ENCODE measurements at places on chromosomes 7 and 10.
A peak's percentile ranks its signal among the peaks of the same experiment; 100 is the strongest.

- no peak for DNase-seq
These were observed 40.4 kb downstream of the AUTS2 start for GRCh38 chr7:69638674-69639073.

DNA sequence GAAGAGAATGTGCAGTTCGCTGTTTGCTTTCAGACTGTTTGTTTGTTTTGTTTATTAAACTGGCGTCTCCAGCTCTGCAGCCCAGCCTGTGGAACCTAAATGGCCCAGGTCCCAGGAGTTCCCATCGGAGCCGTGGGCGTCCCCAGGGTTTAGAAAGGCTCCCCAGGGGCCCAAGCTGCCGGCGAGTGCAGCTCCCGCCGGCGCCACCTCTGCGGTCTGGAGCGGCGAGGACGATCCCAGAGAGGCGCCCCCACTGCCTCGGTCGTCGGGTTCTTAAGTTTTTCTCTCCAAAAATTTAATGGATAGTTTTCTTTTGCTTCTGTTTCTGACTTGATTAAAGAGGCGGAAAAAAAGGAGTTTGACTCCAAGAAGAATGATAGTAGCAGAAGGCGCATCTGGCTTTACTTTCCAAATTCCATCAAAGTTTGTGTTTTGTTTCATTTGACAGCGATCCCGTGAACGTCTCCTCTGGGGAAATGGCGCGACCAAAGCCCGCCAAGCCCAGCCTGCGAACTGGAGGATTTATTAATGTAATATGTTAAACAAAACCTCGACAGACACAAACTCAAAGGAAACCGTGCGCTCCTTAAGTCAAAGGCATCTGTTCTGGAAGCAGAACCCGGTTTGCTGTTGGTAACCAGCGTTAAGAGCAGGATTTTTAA lies 718 bp upstream of the FZD1 start:
- peak; percentile 19 for DNase-seq

DNA sequence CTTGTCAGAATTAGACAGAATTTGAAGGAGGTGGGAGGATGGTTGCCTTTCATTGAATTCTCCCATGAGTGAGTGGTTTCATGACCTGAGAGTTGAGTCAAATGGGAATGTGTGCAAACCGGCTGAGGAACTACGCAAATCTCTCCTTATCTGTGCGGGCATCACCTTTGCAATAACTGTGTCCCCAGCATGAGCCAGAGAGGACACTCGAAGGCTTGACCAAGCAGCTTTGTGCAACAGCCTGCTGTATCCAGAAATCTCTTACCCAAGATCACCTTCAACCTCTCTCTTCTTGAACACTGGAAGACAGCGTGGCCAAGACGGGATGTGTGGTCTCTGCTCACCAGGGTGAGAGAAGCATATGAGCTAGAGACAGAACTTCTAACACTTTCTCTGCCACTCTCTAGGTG lies 93.8 kb upstream of the IKZF1 start:
- peak; percentile 40 for DNase-seq

GRCh38 chr7:15684871-15685270 lies 1.6 kb downstream of the MEOX2 start:
- DNase-seq = no peak

DNA sequence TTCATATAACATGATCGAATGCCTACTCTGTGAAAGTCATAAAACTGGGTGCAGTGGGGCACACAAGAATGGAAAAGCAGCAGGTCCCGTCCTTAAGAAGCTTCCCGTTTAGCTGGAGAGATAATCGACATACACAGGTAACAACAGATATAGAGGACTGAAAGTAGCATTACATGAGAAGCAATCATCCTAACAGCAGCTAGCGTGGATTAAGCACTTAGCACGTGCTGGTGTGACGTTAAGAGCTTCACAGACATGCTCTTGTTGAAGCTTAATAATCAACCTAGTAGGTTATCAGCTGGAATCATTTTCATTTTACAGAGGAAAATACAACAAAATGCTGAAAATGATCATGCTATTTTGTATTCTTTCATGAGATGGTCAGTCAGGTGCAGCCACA lies 184.8 kb downstream of the GPAM start:
- DNase-seq = no peak

- no peak for DNase-seq
These were observed 498.9 kb upstream of the MGMT start for GRCh38 chr10:128967980-128968756.

GRCh38 chr10:20931156-20931795 lies 34.2 kb upstream of the NEBL start:
- no peak for DNase-seq

DNA sequence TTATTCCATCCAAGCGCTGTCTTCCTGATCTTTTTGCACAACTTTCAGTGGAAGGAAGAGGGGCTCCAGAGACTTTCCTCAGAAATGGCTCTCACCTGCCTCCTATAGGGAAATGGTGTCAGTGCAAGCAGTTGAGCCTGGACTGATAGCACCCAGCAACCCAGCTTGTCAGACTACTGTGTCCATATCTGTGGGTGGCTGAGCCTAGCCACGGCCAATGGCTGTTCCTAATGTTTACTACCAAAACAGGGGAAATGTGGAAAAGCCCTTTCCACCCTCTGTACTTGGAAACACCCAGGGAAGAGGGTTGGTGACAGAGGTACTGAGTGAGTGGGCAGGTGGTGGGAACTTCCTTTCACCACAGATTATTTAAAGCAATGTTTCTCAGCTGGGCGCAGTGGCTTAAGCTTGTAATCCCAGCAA lies 4.3 kb upstream of the YKT6 start:
- DNase-seq = peak; percentile 70

GRCh38 chr10:131065673-131066305 lies 245.7 kb downstream of the TCERG1L start:
- DNase-seq = no peak

DNA sequence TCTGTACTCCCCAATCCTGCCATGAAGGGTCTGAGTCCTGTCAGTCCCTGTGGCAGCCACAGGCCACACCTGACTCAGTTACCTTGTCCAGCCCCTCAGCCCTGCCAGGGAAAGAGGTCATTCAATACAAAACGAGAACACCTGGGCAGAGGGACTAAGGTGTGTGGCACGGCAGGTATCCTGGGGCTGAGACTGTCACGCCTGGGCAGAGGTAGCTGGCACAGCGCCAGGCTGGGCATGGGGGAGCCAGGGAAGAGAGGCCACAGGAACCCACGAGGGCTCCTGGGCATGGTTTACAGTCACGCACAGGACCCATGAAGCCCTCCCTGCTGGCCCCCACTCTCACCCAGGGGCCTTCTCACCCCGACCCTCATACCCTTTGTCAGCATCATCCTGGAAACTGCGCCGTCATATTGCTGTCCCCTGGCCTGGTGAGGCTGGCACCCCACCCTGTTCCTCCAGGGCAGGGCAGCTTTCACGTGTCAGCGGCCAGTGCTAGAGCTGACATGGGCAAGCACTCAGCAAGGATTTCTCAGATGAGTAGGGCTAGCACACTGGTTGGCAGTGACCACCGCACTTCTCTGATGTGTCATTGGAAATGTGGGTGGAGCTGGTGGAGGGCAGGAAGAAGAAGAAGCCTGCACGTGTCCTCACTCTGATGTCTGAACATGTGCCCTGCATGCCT lies 42.7 kb downstream of the LRRC18 start:
- no peak for DNase-seq

- DNase-seq = no peak
These were observed 139.6 kb downstream of the LYZL1 start for GRCh38 chr10:29428486-29428885.

- no peak for DNase-seq
These were observed 985 bp upstream of the CYTH3 start for GRCh38 chr7:6273380-6273837.

DNA sequence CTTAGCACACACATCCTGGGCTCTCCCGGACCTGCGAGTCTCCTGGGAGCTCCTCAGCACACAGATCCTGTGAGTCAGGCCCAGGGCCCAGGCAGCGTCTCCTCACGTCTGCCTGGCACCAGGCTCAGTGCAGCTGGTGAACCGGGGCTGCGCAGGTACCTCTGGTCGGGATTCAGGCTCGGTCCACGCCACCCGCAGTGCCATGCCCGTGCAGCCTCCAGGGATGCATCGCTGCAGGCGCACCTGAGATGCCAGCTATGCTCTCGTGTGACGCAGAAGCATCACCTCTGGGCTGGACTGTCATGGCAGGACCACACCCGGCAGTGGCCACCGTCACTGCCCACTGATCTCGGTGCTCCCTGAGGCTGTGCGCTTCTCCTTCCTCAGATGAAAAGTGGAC lies 52.0 kb downstream of the NKX6-2 start:
- no peak for DNase-seq

GRCh38 chr10:99598781-99599509 lies 21.3 kb downstream of the SLC25A28 start:
- DNase-seq = peak; percentile 34

- no peak for DNase-seq
These were observed 330.0 kb upstream of the FOXK1 start for GRCh38 chr7:4352069-4352468.

DNA sequence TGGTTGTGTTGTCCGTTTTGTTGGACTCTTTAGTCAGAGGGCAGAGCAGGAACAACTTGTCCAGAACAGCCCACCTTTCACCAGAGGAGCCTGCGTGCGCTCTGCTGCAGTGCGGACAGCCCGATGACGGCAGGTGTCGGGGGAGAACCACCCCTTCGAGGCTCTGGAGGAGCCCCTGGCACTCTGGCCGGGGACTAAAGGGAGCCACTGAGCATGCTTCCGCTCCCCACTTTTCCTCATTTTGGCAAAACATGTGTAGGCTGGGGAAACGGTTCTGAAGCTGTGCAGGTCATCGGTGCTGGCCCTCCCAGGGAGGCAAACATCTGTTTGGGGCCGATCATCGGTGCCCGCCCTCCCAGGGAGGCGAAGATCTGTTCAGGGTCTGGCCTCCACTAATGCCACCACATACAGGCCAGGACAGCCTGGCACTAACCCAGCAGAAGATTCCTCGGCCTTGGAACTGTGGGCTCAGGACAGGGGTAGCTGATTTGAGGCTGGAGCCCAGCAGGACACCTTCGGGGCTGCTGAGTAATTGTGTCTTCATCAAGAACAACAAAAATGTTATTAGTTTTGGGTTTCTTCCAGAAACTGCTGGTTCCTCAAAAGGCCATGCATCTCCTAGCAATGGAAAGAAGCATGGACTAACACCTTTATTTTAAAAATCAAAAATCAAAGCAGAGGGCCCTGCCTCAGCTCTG lies 124.4 kb upstream of the TCERG1L start:
- no peak for DNase-seq

- no peak for DNase-seq
These were observed 297.4 kb upstream of the NEBL start for GRCh38 chr10:21194510-21194993.

- no peak for DNase-seq
These were observed 101.6 kb downstream of the XPNPEP1 start for GRCh38 chr10:109821672-109822071.

DNA sequence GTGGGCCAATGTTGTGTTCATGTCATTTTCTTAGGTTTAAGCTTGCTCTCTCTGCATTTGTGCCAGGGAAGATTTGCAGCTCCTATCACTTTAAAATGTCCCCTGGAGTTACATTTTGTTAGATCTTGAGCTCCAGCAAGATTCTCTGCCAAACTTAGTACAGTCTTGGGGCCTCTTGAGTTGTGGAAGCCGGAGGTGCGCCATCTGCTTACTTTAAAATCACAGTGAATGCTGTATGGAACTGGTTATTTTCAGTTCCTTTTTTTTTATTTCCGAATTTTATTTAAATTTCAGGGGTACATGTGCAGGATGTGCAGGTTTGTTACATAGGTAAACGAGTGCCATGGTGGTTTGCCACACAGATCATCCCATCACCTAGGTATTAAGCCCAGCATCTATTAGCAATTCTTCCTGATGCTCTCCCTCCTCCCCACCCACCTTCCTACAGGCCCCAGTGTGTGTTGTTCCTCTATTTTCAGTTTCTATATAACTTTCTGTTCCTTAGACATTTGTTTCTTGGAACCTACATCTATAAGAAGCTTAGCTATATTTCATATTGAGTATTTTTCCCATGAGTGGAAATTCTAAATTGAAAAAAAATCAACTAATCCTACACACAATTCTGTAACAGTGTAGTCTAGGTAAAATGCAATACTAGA lies 114.4 kb upstream of the CREB5 start:
- DNase-seq = no peak

DNA sequence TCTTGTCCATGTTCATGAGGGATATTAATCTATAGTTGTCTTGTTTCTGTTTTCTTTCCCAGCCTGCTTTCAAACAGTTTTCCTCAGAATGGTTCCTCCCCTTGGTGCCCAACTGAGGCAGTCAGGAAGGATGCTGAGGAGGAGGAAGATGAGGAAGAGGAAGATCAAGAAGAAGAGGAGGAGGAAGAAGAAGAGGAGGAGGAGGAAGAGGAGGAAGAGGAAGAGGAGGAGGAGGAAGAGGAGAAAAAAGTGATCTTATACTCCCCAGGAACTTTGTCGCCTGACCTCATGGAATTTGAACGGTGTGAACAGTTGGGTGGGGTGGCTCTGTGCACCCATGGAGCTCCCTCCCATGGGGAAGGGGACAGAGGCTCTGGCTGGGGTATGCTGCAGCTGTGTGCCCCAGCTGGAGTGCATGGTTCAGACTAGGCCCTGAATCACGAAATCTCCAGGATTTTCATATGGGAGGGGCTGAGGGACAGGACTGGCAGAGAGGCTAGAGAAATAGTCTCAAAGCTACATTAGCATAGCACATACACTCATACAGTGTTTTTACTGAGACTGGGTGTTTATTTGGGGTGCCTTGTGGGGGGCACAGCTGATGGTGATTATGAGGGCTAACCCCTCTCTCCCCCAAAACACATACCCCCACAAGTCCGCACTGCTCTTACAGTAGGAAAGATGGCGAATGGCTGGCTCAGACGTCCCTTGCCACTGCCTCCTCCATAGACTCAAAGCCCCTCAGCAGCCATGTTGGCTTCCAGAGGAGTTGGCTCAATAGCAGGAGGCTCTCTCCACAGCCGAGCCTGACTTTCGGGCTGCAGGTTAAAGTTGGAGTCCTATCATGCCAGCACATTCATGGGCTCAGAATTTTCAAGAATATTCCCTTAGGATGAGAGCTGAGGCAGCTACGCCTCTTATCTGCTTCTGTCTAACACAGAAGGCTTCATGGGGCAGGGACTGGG lies 11.9 kb downstream of the STRA8 start:
- peak; percentile 16 for DNase-seq
